ENCODE measurements at places on chromosomes 4 and X.

DNA sequence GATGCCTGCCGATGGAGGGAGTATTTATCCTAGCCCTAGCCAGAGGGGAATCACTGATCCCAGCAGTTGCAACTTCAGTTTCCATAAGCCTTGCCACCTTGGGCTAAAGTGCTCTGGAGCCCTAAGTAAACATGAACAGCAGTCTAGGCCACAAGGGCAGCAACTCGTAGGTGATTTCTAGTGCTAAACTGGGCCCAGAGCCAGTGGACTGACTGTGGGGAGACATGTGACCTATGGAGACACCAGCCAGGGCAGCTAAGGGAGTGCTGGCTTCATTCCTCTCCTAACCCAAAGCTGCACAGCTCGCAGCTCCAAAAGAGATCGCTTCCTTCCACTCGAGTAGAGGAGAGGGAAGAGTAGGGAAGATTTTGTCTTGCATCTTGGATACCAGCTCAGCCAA is 120.8 kb upstream of the MAGEA10 start:
- DNase-seq, result no peak

DNA sequence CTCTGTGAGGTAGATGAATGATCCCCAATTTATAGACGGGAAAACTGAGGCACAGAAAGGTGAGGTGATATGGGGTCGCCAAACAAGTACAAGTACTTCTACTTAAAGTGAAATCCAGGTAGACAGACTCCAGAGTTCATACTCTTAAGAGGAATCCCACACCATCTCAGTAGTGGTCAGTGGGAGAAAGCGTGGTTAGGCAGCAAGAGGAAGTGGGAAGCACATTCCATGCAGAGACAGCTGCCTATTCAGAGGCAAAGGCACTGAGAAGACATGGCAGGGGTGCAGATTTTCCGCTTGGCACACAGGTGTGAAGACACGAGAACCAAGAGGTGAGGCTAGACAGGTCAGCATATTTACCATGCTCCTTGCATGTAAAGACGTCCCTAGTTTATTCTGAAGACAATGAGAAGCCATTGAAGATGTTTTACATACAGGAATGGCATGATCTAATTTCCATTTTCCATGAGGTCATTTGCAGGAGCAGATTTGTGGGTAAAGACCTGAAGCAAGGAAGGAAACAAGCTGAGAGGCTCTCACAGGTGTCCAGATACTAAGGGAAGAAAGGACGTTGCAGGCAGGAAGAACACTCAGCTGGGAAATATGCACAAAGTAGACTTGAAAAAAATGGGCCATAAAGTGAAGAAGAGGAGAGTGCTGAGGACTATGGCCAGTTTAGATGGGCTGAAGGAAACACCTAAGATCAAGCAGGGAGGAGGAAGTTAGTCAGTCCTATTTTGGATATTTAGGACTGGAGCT is 17.3 kb upstream of the CLNK start:
- DNase-seq, result no peak

DNA sequence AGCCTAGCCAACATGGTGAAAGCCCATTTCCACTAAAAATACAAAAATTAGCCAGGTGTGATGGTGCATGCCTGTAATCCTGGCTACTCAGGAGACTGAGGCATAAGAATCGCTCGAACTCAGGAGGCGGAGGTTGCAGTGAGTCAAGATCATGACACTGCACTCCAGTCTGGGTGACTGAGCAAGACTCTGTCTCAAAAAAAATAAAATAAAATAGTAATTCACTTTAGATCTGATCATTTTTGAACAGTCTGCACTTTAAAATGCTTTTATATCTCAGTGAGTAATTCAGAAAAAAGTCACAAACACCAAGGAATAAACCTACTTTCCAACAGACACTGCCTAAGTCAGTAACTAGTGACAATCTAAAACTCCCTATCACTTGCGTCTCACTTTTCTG is 25.6 kb upstream of the CORIN start:
- DNase-seq, result no peak

DNA sequence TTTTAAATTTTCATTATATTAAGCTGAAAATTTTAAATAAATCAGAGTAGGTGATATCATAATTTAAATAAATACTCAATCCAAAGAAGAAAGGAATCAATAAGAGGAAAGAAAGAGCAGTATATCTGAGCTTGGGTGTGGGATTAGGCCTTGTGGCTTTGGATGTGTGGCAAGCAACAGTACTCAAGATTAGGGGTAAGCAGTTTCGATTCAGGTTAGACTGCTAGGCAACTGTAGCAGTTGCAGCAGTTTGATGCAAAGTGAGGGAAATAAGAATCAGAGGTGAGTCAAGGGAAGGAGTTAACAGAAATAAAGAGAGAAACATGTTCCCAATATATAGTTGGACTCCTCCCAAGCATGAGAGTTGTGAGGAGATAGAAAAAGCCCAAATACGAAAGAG is 599.6 kb upstream of the KLHL4 start:
- no peak for DNase-seq

DNA sequence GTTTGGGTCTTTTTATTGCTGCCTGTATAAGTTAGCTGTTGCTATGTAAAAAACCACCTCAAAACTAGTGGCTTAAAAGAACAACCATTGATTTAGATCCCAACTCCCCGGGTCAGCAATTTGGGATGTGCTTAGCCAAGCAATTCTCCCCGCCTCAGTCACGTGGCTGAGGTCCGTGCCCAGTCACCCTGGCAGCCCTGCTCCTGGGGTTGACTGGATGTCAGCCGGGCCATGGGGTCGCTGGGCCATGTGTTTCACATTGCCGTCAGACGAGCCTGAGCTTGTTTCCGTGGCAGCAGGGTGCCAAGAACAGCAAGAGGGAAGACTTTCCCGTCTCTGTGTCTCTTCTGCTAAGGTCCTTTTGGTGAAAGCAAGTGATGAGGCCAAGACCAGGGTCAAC is 345.7 kb upstream of the FAT1 start:
- no peak for DNase-seq

- DNase-seq, result peak; percentile 15
Observed at GRCh38 chrX:102712981-102713625, 855 bp downstream of the GPRASP2 start.

DNA sequence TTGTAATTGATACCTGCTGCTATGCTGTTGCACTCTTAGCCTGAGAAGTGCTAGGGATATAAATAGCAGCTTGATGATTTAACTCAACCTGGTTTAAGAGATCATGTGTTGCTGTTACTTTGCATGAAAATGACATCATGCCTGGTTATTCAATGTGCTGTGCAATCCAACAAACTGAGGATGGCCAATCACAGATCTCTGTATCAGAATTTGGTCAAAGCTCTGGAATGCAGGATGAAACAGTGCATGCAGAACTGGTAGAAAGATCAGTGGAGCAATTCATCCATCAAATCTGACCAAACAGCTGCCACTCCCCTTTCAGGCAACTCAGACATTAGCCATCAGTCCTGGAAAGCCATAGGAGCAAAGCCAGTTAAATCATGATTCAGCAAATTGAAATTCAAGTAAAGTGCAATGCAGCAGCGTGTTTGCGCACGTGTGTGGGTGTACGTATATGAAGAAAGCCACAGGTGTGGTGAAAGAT is 160.3 kb upstream of the RASGEF1B start:
- no peak for DNase-seq
